ENCODE measurements at places on chromosomes 5 and 9.

GRCh38 chr5:132462856-132463745 is 27.5 kb downstream of the IRF1 start:
- no peak for DNase-seq

- DNase-seq = peak; percentile 74
Measured at GRCh38 chr9:133238851-133239532, 29.9 kb upstream of the OBP2B start.

- DNase-seq = no peak
Measured at GRCh38 chr9:3931996-3932906, 367.6 kb downstream of the GLIS3 start.

GRCh38 chr5:1227667-1228066 is 2.5 kb downstream of the SLC6A18 start:
- DNase-seq = no peak

- no peak for DNase-seq
Measured at GRCh38 chr5:154418344-154418820, 27.4 kb upstream of the SAP30L start.

DNA sequence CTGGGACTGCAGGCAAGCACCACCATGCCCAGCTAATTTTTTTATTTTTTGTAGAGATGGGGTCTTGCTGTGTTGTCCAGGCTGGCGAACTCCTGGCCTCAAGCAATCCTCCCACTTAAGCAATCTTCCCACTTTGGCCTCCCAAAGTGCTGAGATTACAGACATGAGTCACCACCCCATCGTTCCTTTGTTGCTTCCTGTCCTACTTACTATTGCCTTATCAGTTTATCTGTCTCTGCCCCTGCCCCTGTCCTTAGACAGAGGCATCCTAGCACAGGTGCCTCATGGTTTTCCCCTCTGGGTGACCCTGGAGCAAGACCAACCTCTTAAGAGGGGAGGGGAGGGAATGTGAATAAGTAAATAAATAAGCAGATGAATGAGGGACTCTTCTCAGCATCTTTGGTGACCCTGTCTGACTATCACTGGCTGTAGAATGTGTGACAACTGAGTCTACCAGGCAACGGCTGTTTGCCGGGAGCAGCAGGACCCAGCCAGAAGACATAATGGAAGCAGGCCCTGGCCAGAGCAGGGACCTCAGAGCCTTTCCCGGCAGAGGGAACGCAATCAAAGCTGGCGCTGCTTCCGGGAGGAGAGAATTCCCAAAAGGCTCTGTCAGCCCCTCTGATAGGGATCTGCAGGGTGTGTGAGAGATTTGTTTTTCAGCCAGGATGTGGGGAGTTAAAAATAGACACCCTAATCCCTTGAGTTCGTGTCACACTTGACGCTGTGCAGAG is 43.8 kb upstream of the DAB2IP start:
- no peak for DNase-seq

GRCh38 chr9:136835932-136836904 is 6.1 kb upstream of the AJM1 start:
- DNase-seq = no peak

DNA sequence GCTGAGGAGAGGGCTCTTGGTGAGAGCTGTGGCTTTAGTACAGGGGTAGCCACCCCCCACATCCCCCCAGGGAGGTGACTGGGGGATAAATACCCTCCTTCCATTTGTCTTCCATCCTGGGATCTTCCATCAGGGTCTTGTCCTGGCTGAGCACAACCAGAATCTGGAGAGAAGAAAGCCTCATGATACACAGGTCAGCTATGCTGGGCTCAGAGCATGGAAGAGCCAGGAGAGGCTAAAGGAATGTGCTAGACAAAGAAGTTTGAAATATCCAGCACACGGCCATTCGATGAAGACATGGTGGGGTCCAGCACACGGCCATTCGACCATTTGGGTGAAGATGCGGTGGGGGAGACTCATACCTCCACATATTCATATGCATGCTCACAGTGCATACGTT is 30.0 kb downstream of the ROPN1L start:
- no peak for DNase-seq

GRCh38 chr9:127987103-127987614 is 6.4 kb upstream of the EEIG1 start:
- DNase-seq = no peak

DNA sequence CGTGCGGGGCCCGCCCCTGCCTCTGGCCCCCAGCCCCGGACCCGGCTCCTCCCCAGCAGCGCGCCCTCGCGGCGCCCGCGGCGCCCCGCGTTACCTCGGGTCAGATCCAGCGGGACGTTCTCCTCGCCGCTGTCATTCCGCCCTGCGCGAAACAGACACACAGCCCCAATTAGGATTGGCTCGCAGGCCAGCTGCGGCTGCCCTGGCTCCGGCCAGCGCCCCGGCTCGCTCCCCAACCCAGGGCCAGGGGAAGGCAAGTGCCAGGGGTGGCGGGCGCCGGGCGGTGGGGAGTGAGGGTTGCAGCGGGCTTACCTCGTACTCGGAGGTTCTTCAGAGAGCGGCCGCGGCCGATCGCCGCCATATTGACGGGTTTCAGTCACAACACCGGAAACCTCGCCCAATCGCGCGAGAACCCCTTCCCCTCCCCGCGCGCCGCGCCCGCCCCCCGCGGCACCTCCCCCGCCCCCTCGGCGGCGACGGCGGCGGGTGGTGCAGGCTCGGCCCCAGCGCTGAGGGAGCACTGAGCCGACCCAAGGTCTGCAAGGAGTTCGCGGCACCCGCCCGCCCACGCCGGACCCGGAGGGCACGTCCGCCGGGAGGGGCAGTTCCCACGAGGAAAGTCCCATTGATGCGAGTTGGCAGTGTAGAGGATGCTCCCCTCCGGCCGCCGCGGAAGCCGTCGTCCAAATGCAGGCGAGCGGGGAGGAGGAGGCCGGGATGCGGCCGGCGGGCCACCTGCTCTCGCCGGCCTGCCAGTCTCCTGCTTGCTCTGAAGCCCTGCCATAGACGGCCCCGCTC is at the start of gene RICTOR:
Gene RICTOR (minus strand): TSS at position 383 of the 798 bp plus-strand sequence. CDS start 22 bp downstream, at position 361.
- peak; percentile 89 for DNase-seq

GRCh38 chr5:18881615-18882014 is 1106.4 kb downstream of the CDH18 start:
- DNase-seq = no peak

DNA sequence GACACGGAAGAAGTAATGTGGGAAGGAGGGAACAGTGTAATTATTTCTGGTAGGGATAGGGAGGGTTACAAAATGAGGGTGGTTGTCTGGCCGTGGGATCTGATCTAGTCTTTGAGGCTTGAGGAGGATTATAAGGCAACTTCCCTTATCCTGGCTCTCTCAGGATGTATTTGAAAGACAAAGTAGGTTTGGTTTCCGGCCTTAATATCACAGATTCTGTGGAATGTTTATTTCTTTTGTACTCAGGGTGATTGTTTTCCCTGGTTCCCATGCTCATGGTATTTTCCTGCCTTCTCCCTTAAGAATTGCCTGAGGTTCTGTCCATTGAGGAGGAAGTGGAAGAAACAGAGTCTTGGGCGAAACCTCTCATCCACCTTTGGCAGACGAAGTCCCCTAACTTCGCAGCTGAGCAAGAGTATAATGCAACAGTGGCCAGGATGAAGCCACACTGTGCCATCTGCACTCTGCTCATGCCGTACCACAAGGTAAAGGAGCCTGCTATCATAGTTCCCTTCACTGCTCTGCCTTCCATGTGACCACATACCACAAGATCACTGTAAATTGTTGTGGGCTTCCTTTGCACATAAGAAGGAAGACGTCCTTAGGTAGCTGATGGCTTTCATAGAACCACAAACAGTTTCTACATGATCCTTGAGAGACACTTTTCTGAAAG is 253.8 kb downstream of the KDM4C start:
- DNase-seq = no peak

DNA sequence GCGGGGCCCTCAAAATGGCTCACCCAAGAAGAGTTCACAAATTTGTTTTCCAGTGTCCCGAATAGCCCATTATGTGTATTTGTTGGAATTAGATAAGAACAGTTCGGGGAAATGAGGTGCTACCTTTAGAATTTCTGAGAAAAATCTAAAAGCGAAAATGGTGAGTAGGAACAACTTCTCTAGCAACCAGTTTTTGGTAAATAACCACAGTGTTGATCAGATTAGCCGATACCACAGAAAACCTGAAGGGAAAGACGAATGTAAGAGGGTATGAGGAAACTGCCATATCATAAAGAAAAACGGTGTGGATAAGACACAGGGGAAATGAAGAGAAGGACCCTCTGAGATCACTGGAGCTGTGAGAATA is 31.0 kb downstream of the ADAM19 start:
- no peak for DNase-seq

DNA sequence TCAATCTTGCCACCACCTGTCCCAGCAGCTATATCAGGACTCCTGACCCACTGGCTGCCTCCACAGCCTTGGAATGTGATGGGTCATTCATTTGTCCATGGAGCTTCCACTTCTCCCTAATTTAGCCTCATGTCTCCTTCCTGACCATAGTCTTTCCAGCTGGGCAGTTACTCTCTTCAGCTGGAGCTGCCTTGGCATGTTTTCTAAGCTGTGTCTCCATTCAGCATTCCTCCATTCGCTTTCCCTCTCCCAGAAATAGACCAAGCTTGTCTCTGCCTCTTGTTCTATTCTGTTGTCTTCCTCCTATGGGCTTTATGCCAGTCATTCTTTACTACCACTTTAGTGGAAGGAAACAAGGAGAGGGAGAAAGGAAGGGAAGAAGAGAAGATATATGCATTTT is 5.3 kb upstream of the CTXN3 start:
- DNase-seq = no peak

DNA sequence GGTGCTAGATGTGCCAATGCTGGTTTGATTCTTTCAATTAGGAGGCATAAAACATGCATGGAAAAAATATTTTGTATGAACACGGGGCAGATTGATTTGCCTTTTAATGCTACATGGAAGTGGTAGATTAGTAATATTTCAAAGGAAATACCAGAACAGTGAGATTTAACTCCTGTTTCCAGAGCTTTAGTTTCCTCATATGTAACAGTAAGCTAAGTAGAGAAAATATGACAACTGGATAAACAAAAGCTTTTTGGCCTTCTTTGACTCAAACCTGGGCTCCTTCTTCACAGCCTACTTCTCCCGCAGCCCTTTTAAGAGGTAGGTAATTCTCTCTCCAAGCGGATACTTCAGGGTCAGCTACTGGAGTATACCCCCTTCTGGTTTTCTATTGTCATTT is 254.2 kb upstream of the TRPC7 start:
- no peak for DNase-seq

DNA sequence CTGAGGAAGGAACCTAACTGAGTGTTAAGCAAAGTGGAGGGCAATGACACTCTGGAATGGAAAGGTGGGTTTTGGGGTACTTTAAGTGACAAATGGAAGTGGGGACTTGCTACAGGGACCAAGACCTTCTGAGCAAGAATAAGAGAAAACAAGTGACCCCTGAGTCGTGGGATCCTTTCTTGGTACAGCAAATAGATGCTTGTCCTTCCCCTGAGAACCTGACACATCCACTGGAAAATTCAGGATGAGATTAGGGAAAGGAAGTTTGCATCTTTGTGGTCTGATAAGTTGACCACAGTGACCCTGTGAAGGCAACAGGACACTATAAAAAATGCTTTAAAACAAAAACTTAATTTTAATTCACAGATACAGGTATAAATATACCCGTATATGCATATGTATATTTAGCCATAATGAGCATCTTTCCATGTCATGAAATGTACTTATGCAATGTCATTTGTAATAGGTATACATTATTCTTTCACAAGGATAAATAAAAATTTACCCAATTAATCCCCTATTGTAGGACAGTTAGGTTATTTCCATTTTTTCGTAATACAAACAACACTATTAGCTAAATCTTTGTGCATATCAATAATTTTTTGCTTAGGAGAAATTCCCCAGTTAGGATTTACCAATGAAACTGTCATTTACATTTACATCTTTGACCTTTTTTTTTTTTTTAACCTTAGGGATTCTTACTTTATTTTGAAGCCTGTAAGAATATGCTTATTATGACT is 2.0 kb upstream of the IRF1 start:
- DNase-seq = no peak

- DNase-seq = no peak
Measured at GRCh38 chr5:95401626-95402025, 10.5 kb downstream of the FAM81B start.

DNA sequence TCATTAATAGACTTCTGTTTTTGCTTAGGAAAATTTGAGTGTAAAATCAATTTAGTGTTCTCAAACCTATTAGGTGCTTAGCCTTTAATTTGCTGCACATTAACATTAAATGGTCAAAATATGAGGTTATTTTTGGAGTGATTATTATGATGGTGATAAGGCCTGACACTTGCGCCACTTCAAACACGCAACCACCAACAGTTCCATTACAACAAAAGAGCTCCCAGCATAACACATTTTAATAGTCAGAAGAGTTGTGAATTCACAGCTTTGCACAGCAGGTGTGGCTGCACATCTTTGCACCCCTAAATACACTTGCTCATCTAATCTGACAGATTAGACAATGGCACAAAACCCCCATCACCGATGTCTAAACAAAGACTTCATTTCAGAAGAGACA is 940.7 kb downstream of the NR2F1-AS1 start:
- DNase-seq = no peak

DNA sequence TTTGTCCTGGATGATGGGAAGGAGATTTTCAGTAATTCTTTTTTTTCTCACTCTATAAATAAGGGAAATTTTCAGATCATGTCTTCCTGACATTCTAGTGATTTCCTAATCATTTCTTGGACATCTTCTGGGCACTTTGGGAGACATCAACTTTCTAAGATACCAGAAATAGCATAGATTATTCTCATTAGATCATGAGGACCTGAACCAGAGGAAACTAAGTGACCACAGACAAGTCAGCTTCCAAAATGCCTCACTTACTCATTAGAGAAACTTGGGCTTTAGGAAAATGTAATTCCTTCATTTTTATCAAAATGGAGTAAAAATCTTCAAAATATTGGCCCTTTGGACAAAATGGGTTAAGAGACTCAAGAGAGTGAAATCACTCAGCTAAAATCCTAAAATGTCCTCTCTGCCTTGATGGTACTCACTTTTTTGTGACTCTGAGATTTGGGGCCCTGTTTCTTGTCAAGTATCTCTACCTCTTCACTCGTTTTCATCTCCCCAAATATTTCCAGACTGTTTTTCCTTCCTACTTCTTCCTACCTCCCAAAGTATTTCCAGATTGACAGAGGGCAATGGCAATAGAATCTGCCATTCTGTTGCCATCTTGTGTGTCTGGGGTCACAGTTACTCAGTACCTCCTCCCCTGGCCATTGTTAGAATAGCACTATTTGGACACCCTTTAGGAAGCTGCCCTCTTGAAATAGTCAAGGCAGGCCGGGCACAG is 194.5 kb downstream of the NR3C1 start:
- DNase-seq = no peak

GRCh38 chr5:37835380-37835973 is 4.4 kb downstream of the GDNF start:
- DNase-seq = no peak

- no peak for DNase-seq
Measured at GRCh38 chr9:97763874-97764273, 66.7 kb upstream of the XPA start.

Measured in stimulated activated CD4-positive, alpha-beta T cell treated with anti-CD3 and anti-CD28 coated beads, Interleukin-4, amount 100 ng/mL, for 48 hours (primary cell).